Activated CD4-positive, alpha-beta T cell treated with anti-CD3 and anti-CD28 coated beads, Interleukin-2, Interleukin-4, amounts not matched to agents 100 ng/mL and 50 ng/mL, durations not matched to agents 16 hours and 8 hours (primary cell): ENCODE measurements at places on chromosomes 5 and 9.

GRCh38 chr5:109823597-109823996, 133.9 kb downstream of the MAN2A1 start:
- DNase-seq, result no peak

DNA sequence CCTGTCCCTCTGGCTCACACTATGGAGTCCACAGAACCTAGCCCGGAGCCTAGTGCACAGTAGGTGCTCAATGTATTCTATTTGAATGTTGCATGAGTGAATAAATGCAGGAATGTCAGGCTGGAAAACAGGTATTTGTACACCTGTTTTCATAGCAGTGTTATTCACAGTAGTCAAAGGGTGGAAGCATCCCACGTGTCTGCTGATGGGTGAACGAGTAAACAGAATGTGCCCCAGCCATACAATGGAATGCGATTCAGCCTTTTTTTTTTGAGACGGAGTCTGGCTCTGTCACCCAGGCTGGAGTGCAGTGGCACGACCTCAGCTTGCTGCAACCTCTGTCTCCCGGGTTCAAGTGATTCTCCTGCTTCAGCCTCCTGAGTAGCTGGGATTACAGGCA, 31.5 kb upstream of the IER5L start:
- DNase-seq, result no peak

- no peak for DNase-seq
Measured at GRCh38 chr9:99986642-99987041, 80.2 kb downstream of the STX17 start.

GRCh38 chr5:32261198-32261597, 51.5 kb downstream of the MTMR12 start:
- peak; percentile 58 for DNase-seq

- DNase-seq, result no peak
Measured at GRCh38 chr5:150113047-150113744, 26.8 kb upstream of the CSF1R start.

- DNase-seq, result peak; percentile 32
Measured at GRCh38 chr5:167049043-167049663, 1242.3 kb upstream of the WWC1 start.

DNA sequence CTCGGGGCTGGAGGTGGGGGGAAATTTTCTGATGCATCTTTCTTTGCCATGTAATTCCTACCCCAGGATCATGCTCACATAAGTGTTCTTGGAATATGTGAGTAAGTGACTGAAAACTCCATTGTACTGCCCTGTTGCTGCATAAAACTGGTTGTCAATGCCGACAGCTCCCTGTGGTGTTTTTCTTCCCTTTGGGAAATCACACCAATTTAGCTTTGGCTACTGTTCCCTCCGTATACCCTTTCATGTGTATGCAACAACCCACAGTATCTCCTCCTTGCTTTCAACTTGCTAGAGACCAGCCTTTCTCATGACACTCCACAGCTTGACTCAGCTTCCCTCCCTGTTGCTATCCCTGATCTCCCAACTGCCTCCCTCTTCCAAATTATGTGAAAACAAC, 240.6 kb downstream of the TRIM32 start:
- DNase-seq, result no peak

DNA sequence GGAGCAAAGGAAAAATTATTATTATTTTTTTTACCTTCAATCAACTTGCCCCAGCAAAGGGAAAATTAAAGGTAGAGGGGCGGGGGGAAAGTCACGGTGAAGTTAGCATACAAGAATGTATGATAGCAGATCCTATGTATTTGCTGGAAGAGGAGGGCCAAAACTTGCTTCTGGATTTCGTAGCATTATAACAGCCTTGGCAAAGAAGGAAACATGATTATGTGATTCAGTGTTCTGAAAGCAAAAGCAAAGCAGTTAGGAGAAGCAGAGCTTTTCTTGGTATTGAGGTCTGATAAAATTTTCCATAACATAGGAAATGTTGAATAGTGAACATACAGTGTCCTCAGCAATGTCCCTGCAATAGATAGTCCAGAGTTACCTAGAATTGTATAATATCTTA, 32.4 kb downstream of the MAST4 start:
- DNase-seq, result no peak

DNA sequence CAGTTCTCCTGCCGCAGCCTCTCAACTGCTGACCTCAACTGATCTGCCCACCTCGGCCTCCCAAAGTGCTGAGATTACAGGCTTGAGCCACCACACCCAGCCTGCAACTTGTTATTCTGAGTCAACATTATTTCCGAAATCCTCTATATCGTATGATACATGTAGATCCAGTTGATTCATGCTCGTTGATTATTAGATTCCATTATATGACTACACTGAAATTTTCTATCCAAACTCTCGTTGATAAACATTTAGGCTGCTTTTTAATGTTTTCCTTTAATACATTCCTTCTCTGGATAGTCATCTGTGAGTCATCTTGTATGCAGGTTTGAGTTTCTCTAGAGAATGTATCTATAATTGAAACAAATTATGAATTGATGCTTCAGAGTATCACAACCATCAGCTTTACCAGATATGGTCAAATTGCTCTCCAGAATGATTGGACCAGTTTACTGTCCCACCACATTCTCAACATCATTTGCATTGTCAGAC, 4.1 kb downstream of the CDK7 start:
- DNase-seq, result no peak

GRCh38 chr5:179668391-179668790, 12.4 kb downstream of the CBY3 start:
- peak; percentile 22 for DNase-seq

GRCh38 chr9:36336131-36336907, 63.8 kb downstream of the RNF38 start:
- no peak for DNase-seq

DNA sequence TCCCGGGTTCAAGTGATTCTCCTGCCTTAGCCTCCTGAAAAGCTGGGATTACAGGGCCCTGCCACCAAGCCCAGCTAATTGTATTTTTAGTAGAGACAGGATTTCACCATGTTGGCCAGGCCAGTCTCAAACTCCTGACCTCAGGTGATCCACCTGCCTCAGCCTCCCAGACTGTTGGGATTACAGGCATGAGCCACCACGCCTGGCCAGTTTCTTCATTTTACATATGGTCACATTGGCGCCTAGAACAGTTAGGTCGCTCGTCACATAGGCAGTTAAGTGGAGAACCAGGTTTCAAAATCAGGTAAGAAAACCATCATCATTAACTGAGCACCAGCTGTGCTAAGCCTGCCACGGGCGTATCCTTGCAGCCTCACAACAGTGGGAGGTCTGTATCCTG, 36.1 kb downstream of the OLFML2A start:
- no peak for DNase-seq

DNA sequence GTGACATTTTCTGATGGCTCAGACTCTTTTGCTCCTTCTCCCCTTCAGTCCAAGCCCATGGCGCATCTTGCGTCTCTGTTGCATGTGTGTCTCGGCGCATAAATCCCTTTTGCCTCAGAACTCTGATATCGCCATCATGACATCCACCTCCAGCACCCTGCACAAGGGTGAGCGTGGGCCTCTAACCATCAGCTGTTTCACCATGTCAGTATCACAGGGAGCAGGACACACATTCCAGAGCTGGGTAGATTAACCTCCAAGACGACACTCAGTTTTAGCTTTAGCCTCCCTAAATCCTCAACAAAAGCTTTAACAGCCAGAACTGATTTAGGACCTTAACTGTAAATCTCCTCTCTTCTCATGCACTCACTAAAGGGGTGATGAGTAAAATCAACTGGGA, 239.0 kb downstream of the EBF1 start:
- no peak for DNase-seq

- DNase-seq, result no peak
Measured at GRCh38 chr9:116859763-116860162, 172.7 kb downstream of the TRIM32 start.

DNA sequence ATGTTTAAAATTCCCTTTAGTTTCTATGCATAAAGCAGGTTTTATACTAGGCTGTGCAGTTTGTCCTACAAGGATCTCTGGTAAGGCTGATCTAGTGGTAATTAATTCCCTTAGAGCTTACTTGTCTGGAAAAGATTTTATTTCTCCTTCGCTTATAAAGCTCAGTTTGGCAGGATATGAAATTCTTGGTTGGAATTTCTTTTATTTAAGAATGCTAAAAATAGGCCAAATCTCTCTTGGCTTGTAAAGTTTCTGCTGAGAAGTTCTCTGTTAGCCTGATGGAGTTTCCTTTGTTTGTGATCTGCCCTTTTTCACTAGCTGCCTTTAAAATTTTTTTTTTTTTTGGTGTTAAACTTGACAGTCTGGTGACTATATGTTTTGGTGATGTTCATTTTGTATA, 237.1 kb upstream of the TLE4 start:
- DNase-seq, result no peak

- peak; percentile 39 for DNase-seq
Measured at GRCh38 chr9:93575796-93576257, 557 bp upstream of the PHF2 start.

DNA sequence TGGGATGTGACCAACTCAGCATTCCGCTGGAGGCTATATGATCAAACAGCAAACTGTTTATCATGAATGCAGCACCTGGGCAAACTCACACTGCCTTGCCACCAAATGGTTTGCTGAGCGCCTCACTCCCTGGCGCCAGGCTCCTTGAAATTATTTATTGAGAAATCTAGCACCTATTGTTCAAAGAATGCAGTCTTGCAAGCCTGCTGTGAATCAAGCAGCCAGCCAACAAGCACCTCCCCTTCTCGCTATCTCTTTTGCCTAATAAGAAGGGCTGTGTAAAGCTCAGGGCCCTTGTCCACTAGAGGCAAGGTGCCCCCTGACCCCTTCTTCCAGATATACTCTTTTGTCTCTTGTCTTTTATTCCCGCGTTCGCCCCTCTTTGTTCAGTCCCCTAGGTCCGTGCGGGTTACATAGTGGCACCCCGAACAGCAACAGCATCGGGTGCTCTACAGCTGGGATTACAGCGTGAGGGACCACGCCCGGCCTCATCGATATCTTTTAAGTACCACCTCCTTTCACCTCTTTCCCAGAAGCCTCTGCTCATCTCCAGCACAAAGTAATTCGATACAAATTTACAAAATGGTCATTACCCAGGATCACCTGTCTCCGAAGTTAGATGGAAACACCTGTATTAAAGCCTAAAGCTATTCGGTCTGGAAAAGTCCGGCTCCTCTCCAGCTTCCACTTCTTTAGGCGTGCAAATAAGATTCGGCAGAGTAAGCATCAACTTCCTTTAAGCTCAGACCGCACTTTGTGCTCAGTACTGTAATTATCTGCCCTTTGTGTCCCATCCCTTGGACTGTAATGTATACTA, 896 bp downstream of the RIGI start:
- peak; percentile 13 for DNase-seq

- DNase-seq, result no peak
Measured at GRCh38 chr5:9339206-9339818, 206.6 kb downstream of the SEMA5A start.

DNA sequence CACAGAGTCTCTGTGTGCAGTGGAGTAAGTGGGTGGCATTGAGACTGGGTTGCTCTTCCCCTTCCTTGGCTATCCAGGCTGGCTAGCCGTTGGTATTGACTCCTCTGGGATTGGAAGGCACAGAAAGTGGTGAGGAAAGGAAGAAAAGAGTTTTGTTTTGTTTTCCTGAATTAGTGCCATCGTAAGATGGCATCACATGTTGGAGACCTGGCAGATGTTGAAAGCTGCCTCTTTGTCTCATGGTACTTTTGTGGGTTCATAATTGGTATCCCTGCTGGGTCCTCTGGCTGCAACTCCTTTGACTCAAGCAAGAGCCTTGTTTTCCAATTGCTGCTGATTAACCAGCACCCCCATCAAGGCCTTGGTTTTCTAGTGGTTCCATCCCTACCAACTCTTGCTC, 293.8 kb downstream of the PDE4D start:
- no peak for DNase-seq

- no peak for DNase-seq
Measured at GRCh38 chr5:78360674-78360923, 182 bp downstream of the SCAMP1 start.

DNA sequence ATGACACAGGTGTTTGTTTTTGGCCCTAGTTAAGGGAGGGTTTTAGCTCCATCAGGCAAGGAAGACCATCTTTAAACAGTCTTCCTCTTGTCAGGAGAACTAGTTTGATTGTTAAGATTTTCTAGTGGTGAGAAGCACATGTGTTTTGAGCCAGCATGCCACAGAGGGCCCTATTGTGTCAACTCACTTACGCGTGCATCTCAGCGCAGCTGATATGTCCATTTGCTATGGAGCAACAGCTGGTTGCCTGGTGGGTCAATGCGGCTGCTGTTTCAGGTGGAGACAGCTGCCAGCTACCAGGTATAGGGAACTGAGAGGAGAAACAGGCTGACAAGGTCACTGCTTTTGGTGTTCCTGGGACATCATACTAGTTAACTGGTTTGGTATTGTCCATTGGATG, 100.5 kb upstream of the PRRC1 start:
- DNase-seq, result no peak

DNA sequence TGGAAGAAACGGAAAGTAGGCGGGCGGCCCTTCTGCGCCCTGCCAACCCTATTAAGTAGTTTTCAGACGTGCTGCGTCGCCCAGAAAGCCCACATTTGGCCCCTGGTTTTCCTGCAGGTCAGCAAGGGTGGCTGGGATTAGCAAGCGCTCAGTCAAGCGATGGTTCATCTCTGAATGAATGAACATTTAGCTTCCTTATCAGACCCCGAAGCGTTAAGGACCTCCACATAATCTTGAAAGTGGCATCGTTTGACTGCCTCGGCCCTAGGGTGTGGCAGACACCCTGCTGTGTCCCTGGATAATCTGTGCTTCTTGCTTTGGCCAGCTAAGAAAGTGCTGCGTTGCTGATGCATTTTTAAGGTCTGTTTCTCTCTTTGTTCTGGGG, 684 bp downstream of the TOR1B start:
- no peak for DNase-seq

GRCh38 chr5:142925795-142926194, 155.6 kb downstream of the ARHGAP26 start:
- no peak for DNase-seq

- no peak for DNase-seq
Measured at GRCh38 chr5:45642370-45642769, 53.8 kb downstream of the HCN1 start.

DNA sequence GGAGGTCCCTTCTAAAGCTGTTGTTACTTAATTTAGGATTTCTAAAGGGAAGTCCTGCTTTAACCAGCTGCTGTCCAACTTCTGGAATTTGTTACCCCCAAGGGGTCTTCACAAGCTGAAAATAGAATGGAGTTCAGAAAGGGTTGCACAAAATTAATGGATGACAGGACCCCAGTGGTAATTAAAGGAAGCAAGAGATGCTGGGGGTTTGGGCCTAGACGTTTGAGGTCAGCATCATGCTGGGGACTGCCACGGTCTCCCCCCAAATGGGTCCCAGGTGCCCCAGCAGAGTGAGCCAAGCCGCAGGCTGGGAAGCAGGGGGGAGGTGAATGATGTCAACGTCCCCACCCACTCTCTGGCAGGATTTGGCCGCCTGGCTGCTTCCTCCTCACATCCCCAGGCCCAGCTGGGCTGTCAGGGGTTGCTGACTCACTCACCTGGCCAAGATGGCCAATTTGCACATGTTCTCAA, 97.5 kb upstream of the ARAP3 start:
- DNase-seq, result no peak

GRCh38 chr5:473551-474192, 30.7 kb downstream of the EXOC3 start:
- no peak for DNase-seq

GRCh38 chr9:112846528-112847488, 43.9 kb downstream of the SLC46A2 start:
- DNase-seq, result no peak

- no peak for DNase-seq
Measured at GRCh38 chr5:133992429-133993155, 12.2 kb downstream of the VDAC1 start.

- DNase-seq, result no peak
Measured at GRCh38 chr9:131117762-131118145, 7.6 kb upstream of the NUP214 start.
